Brain microvascular endothelial cell (primary cell): ENCODE measurements at places on chromosomes 2 and 18.
A peak's percentile ranks its signal among the peaks of the same experiment; 100 is the strongest.

DNA sequence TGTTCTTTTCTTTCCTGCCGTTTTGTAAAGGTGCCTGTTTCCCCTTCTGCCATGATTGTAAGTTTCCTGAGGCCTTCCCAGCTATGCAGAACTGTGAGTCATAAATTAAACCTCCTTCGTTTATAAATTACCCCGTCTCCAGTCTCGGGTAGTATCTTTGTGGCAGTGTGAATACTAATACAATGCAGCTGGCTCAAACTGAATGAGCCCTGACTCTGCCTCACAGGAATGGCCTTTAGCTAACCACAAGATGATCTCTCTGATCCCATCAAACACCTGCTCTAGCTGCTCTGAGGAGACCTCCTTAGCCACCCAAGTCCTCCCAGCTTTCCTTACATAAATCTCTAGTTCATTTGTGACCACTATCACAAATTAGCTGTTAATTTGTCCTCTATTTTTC is 41.5 kb upstream of the CAB39 start:
- DNase-seq = peak; percentile 43

DNA sequence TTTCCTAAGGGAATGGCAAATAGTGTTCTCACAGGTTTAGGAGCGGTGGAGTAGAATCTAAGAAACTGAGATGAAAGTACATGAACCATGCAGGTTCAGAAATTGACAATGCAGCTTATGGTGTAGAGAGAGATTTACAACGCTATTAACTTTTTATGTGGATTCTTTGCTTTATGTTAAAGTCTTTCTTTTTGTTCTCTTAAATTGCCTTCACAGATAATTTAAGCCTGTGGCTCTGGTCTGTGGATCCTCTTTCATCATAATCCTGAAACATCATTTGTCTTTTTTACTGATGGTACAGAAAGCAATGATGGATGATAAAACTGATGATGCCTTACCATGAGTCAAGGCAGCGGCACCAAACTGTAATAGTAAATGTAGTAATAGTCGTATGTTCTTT is 30.3 kb downstream of the SOCS6 start:
- no peak for DNase-seq

GRCh38 chr2:71725836-71726235 is 272.5 kb downstream of the DYSF start:
- DNase-seq = no peak

DNA sequence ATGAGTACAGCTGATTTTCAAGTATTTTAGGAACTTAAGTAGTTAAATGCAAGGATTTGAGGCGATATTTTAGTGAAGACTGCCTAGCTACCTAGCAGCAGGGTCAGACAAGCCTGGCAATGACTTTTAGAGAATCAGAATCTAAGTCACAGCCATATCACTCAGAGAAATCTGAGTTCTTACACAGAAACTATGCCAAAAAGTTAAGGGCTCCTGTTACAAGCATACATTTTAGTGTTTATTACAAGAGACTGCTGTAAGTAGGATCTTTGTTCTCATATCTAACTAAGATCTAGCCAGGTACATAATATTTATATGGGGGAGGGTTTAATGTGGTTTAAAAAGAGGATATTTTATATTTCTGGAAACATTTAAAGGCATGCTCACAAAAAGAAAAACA is 37.5 kb downstream of the MAP4K3 start:
- no peak for DNase-seq

DNA sequence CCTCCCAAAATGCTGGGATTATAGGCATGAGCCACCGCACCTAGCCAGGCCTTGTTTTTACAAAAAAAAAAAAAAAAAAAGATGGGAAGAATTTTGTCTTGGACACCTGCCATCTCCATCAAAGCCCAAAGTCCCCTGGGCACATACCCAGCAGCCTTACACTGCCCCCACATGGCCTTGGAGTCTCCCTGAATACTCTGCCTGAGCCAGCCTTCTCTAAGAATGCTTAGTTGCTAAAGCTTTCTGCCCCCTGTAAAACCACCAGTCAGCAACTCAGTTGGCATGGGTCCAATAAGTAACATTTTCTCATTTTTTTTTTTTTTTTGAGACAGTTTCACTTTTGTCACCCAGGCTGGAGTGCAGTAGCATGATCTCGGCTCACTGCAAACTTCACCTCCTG is 40.6 kb downstream of the SPC25 start:
- peak; percentile 16 for DNase-seq

- no peak for DNase-seq
Measured at GRCh38 chr2:143841935-143842334, 678.0 kb downstream of the ZEB2 start.

DNA sequence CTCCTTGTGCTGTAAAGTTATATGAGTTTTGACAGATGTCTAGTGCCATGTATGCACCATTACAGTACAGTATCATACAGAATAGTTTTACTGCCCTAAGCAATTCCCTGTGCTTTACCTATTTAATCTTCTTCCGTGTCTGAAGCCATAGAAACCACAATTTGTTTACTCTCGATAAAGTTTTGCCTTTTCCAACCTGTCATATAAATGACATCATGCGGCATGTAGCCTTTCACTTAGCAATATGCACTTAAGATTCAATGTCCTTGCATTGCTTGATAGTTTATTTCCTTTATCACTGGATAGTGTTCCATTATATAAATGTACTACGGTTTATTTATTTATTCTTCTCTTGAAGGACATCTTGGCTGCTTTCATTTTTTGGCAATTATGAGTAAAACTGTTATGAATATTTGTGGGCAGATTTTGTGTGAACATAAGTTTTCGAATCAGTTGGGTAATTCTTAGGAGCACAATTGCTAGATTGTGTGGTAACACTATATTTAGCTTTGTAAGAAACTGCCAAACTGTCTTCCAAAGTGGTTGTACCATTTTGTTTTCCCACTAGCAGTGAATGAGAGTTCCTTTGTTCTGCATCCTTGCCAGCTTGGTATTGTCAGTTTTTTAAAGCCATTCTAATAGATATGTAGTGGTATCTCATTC is 136.8 kb upstream of the MAP3K20 start:
- DNase-seq = no peak

- DNase-seq = no peak
Measured at GRCh38 chr2:236977852-236978398, 107.8 kb upstream of the COPS8 start.

- DNase-seq = no peak
Measured at GRCh38 chr2:218265626-218266025, 4.3 kb downstream of the AAMP start.

- DNase-seq = peak; percentile 91
Measured at GRCh38 chr18:22563164-22563583, 145.5 kb upstream of the CTAGE1 start.

DNA sequence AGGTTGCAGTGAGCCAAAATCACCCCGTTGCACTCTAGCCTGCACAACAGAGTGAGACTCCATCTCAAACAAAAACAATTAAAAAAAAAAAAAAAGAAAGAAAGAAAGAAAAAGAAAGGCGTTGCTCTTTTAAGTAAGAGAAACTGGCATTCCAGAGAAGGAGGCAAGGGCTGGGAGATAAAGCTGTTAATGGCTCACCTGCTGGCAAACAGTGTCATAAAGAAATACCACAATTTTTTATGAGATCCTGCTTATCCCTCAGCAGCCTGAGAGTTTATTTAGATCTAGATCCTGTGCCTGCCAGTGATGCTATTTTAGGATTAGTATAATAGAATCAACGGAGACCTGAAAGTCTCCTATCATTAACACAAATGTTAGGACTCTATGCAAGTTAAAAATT is 16.3 kb downstream of the SLC19A3 start:
- DNase-seq = no peak

- peak; percentile 27 for DNase-seq
Measured at GRCh38 chr2:151029406-151030157, 232.1 kb downstream of the RBM43 start.

DNA sequence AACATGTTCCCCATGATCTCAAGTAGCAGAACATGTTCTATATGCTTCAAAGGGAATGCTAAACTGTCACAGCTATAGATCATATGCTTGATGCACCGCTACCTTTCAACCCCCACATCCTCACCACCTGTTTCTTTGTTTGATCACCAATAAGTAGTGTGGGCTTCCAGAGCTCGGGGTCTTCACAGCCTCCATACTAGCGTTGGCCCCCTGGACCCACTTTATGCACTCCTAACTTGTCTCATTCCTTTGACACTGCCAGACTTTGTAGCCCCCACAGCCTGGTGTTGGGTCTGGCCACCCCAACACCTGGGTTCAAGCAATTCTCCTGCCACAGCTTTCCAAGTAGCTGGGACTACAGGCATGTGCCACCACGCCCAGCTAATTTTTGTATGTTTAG is 11.6 kb upstream of the RBM44 start:
- no peak for DNase-seq

- no peak for DNase-seq
Measured at GRCh38 chr2:101041413-101041812, 39.3 kb downstream of the RPL31 start.

DNA sequence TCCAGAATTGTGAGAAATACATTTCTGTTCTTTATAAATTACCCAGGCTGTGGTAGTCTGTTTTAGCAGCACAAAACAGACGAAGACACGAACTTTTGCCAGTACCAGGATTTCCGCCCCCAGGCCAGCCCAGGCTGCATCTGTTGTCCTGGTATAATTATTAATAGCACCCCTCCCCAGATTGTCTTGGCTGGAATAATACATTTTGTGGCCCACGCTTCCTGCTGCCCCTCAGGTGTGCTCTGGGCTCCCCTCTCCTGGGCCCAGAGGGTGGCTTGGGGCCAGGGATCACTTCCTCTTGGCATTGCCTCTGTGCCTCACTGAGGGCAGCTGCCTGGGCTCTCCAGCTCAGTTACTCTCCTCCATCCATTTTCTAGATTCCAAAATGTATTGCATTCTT is 102.1 kb upstream of the HS6ST1 start:
- no peak for DNase-seq

DNA sequence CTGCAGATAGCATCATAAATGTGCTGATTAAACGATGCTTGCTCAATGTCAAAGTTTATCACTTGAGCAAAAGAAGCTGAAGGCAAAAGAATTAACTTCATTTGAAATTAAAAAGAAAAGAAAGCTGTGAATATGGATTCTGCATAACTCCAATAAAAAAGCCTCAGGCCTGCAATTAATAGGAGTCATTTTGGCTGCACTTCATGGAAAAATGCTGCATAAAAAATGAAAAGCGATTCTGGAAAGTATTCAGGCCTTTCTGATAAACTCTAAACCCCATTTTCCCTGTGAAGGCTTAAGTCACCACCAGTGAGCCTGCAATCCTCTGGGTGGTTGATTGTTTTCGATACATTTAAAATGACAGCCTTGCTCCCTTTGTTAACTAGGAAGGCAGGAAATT is 1793.4 kb downstream of the SUCLG1 start:
- no peak for DNase-seq

- DNase-seq = no peak
Measured at GRCh38 chr2:227822416-227823003, 8.9 kb downstream of the CCL20 start.

GRCh38 chr2:76472946-76473345 is 762.2 kb upstream of the GCFC2 start:
- DNase-seq = no peak

DNA sequence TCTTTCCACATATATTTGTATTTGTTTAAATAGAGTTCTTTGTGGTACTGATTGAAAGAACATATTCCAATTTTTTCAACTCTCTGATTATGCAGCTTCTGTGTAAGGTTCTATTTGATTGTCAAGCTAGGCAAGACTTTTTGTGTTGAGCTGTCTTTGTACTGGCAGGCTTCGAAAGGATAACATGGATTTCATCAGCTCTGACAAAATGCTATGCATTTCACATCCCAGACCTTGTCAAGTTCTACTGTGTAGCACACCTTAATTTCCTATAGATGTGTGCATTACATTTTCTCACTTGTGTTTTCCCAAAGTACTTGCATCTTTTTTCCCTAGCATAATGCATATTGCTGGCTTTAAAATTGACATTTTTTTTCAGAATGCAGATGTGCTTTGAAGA is 555.0 kb upstream of the GYPC start:
- no peak for DNase-seq

- no peak for DNase-seq
Measured at GRCh38 chr2:110941226-110941625, 179.5 kb upstream of the BCL2L11 start.

DNA sequence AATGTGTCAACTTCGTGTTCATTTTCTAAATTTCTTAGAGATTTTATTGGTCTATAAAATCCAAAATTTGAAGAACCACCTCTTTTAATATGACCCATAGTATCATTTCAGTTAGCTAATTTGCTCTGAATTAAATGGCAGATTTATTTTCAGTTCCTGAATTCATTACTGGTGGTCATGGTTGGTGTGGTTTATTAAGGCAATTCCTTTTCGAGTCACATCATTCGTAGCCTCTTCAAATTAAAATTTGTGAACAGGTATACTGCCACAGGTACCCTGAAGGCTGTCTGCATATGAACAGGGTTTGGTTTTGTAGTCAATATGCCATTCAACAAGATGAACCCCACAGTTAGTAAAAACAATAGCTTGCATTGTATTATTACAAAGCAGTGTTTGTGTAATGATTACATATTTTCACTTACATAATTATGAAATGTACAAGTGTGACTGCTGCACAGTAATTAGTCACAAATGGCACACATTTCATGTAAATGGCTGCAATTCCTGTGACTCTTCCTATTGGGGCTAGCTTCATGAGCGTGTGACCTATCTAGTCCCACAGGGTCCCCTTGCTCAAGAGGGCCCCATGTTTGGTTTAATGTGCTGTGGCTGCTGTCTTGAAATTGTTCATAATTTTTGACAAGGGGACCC is 48.9 kb downstream of the CDC42EP3 start:
- no peak for DNase-seq

DNA sequence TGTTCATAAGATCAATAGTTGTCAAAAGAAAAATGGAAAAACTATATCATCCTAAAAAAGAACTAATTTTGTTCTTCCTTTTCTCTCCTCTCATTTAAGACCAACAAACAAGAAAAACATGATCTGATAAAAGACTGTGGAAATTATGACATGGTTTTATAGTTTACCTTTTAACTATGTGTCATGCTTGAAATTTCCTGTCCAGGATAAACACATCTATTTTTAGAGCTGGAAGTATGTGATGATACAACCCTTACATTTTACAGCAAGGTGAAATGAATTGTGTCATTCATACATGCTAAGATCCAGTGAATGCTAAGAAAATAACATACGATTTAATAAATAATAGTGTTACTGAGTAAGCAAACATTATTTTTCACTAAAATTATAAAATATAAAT is 89.9 kb downstream of the GULP1 start:
- DNase-seq = no peak

DNA sequence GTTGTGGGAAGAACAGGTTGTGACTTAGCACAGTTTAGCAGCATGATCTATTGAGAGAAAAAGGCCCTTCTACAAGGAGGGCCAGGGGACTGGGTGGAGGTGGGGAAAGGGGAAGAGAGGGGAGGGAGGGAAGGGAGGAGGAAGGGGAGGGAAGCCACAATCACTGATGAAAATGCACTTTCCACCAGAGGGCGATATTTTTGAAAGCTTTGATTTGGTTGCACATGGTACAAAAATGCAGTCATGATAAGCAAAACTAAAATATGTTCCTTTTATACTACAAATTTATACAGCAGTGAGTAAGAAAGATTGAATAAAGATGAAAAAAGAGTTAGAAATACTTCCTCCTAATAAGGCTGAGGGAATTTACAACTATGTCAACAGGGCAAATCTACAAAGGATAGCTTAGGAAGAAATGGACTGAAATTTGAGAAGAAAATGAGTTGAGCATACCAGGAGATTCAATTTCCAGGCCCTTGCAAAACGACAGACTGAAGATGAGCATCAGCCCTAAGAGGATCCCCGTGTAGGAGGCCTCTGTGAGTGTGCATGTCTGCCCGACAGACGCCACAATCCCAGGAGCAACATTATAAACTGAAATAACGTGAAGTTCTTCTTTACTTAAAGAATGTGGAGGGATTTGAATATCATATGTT is 17.2 kb downstream of the SH3YL1 start:
- DNase-seq = peak; percentile 74

- no peak for DNase-seq
Measured at GRCh38 chr2:74186038-74186437, 7.4 kb upstream of the MOB1A start.
